T-helper 2 cell treated with Interferon-gamma antibody and Interleukin-4, amounts not matched to agents 5 μg/mL and 100 μg/mL, for 36 hours (primary cell): ENCODE measurements at places on chromosomes 3 and 15.

GRCh38 chr3:42556089-42556632 lies 25.6 kb downstream of the SEC22C start:
- H3K36me3 ChIP-seq = peaks cover 60% of the 10 kb centered on the region
- peaks cover 32% of the 10 kb centered on the region for H3K4me1 ChIP-seq
- no peaks in the 10 kb centered on the region for H3K27me3 ChIP-seq
- H3K27ac ChIP-seq = peak overlapping the region; percentile 99
- peak; percentile 44 for DNase-seq

- peaks cover 6% of the 10 kb centered on the region for H3K36me3 ChIP-seq
- no peak overlapping the region for H3K4me3 ChIP-seq
- no peaks in the 10 kb centered on the region for H3K27me3 ChIP-seq
- DNase-seq = no peak
- H3K27ac ChIP-seq = no peak overlapping the region
These were observed 5.5 kb downstream of the BMF start for GRCh38 chr15:40102897-40103858.

DNA sequence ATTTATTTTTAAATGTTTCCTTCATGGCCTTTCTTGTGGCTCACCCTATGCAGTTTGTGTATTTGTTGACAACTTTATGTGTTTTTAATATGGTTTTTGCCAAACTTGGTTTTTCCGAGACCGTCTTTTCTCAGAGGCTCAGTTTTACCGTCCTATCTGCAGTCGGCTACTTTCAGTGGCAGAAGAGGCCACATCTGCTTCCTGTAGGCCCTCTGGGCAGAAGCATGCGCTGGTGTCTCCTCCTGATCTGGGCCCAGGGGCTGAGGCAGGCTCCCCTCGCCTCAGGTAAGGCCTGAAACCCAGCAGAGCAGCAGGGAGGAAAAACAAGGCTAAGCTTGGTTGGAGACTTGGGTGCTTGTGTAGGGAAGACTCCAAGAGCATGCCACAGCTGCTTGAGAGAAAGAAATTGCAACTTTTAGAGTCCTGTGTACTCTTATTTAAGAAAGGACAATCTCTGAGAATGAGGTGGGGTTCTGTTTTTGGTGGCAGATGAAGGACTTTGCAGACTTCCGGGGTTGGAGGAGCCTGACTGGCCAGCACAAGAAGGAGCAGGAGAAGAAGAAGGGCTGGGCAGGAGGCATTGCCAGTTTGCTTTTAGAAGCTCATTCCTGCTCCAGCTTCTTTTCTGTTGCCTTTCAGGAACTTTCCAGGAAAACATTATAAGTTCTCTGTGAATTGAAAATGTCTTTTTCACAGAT lies at the start of gene TIGIT:
TIGIT (plus strand) TSS at position 191 of the 698 bp plus-strand sequence; CDS start at position 225, 34 bp downstream.
- H3K4me3 ChIP-seq = peak within 1 kb of the TSS; percentile 4
- no peaks in the 10 kb centered on the region for H3K27me3 ChIP-seq
- no peaks in the 10 kb centered on the region for H3K36me3 ChIP-seq
- peaks cover 7% of the 10 kb centered on the region for H3K4me1 ChIP-seq
- DNase-seq = no peak

GRCh38 chr3:31817411-31817966 lies 163.6 kb downstream of the OSBPL10 start:
- no peaks in the 10 kb centered on the region for H3K4me1 ChIP-seq
- H3K27ac ChIP-seq = no peak overlapping the region
- no peaks in the 10 kb centered on the region for H3K36me3 ChIP-seq
- no peaks in the 10 kb centered on the region for H3K27me3 ChIP-seq
- no peak for DNase-seq

DNA sequence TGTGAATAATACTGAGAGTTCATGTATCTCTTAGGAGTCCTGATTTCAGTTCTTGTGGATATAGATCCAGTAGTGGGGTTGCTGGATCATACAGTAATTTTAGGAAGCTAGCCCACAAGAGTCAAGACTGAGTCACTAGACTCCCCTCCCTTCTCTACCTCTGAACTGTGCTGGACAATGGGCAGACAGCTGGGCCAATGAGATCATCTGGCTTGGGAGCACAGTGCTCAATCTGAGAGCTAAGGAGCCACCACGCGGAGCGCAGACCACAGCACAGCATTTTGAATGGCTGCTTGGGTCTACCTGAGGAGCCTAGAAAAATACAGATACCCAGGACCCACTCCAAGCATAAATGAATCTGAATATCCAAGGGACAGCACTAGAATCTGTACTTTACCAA lies 32.5 kb downstream of the WNT5A start:
- no peak overlapping the region for H3K27ac ChIP-seq
- H3K4me1 ChIP-seq = no peaks in the 10 kb centered on the region

DNA sequence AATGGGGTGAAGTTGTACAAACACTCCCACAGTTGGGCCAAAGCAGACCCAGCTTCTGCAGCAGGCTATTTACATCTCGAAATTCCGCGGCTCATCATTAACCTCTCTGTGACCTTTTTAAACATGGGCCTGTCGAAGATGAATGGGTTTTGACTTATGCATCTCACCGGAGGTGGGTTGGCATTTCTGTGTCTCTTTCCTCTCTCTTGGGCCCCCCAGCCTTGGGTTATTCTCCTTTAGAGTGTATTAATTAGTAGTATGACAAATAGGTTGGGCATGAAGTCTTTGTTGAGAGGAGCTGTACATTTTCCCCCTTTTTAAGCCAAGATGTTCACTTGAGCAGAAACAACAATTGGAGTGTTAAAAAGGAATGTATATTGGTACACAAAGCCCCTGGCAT lies 9.8 kb downstream of the SMAD6 start:
- peaks cover 4% of the 10 kb centered on the region for H3K27me3 ChIP-seq
- DNase-seq = no peak
- no peak overlapping the region for H3K4me3 ChIP-seq
- no peaks in the 10 kb centered on the region for H3K4me1 ChIP-seq

- H3K27ac ChIP-seq = no peak overlapping the region
- DNase-seq = no peak
- peaks cover 18% of the 10 kb centered on the region for H3K4me1 ChIP-seq
- peaks cover 8% of the 10 kb centered on the region for H3K36me3 ChIP-seq
- H3K4me3 ChIP-seq = no peak overlapping the region
These were observed 29.7 kb downstream of the TRAK1 start for GRCh38 chr3:42120866-42121265.

- peaks cover 12% of the 10 kb centered on the region for H3K36me3 ChIP-seq
- H3K27ac ChIP-seq = peak overlapping the region; percentile 64
- H3K4me1 ChIP-seq = peaks cover 69% of the 10 kb centered on the region
- H3K27me3 ChIP-seq = no peaks in the 10 kb centered on the region
These were observed 82.8 kb downstream of the SMAD3 start for GRCh38 chr15:67148196-67148701.

GRCh38 chr3:179015551-179016020 lies 56.0 kb downstream of the ZMAT3 start:
- H3K36me3 ChIP-seq = peaks cover 3% of the 10 kb centered on the region
- H3K4me1 ChIP-seq = peaks cover 34% of the 10 kb centered on the region
- H3K27ac ChIP-seq = peak overlapping the region; percentile 51
- H3K4me3 ChIP-seq = no peak overlapping the region
- DNase-seq = peak; percentile 63
